ENCODE measurements at places on chromosomes 1 and 21.
A peak's percentile ranks its signal among the peaks of the same experiment; 100 is the strongest.

DNA sequence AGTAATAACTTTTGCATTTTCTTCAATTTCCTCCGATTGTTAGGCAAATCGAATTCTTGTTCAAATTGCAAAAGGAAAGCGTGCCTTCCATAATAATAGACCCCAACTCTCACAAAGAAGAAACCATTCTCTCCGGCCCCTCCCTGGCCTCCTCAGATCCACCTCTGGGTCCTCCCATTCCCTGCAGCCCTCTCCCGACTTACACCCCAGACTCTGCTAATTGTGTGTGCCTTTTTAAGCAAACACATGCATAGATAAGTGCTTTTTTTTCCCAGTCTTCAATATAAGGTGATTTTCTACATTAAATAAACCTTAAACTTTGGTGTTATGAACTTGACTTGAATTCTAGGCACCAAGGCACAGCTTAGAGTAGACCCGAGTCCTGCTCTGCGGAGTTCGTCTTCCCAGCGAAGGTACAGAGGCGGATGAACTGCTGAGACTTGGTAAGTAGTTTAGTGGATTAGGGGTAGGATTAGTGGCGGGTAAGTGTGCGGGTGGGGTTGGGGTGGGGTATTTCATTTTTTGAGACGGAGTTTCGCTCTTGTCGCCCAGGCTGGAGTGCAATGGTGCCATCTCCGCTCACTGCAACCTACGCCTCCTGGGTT lies 1.5 kb downstream of the L1TD1 start:
- DNase-seq, result peak; percentile 87

GRCh38 chr1:37811027-37811655 lies 3.1 kb upstream of the YRDC start:
- no peak for DNase-seq

GRCh38 chr21:25572861-25573310 lies 34.4 kb downstream of the MRPL39 start:
- DNase-seq, result no peak

DNA sequence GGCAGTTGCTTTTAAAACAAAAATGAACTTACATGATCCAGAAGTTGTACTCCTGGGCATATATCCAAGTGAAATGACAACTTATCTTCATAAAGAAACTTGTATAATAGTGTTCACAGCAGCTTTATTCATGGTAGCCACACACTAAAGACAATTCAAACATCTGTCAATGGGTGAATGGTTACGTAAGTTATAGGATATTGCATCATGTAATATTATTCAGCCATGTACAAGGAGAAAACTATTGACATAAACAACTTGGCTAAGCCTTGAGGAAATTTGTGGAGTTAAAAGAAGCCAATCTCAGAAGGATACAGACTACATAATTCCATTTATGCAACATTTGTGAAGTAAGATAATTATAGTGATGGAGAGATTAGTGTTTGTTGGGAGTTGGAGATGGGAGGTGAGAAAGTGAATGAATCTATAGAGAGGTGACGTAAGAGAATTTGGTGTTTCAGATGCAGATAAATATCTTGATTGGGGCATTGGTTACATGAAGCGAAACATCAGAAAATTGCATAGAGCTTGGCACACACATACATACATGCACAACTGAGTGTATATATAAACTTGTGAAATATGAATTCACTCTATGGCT lies 49.9 kb upstream of the GRIK1 start:
- DNase-seq, result no peak

- DNase-seq, result no peak
These were observed 201.4 kb upstream of the BRINP3 start for GRCh38 chr1:190679044-190679443.

DNA sequence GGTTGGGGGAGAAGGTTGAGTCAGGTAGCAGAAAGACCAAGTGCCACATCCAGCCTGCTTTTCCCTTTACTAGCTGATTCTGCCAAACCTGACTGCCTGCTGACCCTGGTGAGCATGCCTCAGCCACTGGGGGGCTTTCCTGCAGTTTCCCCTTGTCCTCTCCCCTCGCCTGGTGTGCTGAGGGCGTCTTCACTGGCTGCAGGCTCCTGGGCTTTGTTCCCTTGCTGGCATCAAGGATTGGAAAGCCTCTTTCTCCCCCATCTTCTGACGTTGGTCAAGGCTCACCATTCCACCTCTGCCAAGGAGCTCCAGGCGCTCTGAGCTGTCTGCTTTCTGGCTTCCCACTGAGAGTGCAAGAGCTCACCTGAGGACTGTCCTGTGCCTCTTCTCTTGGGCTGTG lies 28.4 kb downstream of the MAN1C1 start:
- DNase-seq, result no peak

- DNase-seq, result no peak
These were observed 11.0 kb downstream of the PMVK start for GRCh38 chr1:154925335-154926170.

GRCh38 chr1:55155522-55155921 lies 59.6 kb downstream of the USP24 start:
- no peak for DNase-seq

- peak; percentile 92 for DNase-seq
These were observed 9.1 kb downstream of the TLR5 start for GRCh38 chr1:223133824-223134435.

DNA sequence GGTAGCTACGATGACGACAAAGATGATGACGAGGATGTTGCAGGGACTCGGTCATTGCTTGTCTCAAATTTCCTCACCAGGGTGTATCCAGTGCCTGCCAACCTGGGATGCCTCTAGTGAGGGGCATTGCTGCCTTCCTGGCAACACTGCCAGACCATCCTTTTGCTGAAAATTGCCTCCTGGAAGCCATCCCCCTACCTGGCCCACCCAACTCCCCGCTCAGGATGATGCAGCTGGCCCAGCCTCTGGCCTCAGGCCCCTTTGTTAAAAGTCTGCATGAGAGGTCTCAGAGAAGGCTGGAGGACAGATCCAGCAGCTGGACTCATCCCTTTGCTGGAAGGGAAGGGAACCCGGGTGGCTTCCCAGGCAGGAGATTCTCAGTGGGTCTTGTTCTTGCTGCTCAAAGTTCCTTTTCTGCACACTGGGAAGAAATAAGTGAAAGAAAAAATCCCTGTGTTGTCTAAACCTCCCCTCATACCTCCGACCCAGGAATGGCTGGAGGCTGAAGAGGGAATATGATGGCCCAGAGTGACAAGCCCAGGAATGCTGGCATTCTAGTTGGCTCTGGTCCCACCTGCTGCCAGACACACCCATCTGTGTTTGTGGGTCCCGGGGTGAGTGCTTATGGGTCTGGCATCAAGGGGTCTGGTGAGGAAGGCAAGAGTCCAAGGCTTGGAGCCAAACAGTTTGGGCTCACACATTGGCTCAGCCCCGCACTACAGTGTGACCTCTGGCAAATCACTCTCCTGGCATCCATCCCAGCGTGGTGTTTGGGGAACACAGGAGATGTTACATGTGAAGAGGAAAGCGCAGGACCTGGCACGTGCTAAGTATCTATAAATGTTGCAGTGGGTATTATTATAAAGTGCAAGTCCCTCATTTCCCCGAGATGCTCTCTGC lies 6.7 kb upstream of the FNDC5 start:
- no peak for DNase-seq

- no peak for DNase-seq
These were observed 19.6 kb upstream of the DUSP10 start for GRCh38 chr1:221761354-221762002.

DNA sequence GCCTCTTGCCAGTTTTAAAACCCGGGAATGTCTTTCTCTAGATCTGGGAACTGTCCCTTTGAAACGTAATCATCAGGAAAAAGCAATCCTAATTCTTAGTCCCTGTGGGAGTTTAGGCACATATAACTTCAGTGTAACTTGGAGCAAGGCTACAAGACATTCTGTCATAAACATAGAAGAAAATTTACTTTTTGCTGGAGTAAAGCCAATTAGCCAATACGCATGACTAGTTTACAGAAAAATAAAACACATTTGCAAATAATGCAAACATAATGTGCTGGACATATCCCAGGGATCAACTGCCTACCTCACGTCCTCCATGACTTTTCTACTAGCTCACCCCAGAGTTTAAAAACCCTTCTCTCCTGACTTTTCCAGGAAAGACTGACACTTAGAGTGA lies 970.6 kb downstream of the MRPL39 start:
- no peak for DNase-seq

- DNase-seq, result no peak
These were observed 36.6 kb downstream of the RGL1 start for GRCh38 chr1:183841550-183841949.

DNA sequence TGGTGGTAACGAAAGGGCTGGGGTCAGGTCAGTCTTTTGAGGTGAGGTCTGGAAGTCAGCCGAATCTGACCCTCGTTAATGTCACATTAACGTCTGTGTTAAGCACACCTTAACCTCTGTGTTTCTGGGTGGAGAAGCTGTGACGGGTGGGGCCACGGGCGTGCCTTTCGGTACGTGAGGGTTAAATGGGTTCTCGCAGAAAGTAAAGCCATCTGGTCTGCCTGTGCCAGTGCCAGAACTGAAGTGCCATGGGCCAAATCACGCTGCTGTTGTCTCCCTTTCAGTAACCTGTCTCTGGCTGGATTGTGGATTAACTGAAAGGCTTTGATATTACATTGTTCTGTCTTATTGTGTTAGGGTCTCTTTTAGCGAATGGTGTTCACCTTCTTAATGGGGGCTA lies 14.4 kb downstream of the URB2 start:
- DNase-seq, result no peak

- DNase-seq, result no peak
These were observed 235.0 kb upstream of the NFIA start for GRCh38 chr1:60847391-60847790.

DNA sequence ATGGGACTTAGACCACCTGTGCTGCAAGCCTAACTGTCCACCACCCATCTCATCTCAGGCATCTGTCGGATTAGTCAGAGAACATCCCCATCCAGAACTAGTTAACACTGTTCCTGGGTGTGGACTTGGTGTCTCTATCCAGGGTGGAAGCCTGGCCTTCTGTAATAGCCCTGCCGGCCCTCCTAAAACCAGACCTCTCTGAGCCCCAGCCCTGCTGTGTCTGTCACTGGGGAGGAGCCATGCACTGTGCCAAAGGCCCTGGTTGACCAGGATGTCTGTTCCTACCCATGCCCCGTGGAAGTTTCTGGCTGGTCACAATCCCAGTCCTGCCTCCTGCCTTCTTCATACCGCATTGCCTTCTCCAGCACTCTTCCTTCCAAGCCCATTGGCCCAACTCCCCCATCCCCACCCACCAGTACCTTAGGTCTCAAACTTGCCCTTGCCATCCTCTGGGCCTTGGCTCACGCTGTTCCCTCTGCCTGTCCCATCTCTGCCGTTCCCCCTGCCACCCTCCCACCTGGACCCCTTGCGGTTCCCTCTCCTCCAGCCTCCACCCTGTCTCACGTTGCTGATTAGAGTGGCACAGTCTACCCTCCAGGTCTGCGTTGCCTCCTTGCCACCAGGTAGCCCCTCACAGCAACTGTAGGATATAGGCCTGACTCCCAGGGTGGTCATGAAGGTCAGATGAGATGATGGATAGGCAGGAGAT lies 105.6 kb downstream of the EPHB2 start:
- DNase-seq, result no peak

DNA sequence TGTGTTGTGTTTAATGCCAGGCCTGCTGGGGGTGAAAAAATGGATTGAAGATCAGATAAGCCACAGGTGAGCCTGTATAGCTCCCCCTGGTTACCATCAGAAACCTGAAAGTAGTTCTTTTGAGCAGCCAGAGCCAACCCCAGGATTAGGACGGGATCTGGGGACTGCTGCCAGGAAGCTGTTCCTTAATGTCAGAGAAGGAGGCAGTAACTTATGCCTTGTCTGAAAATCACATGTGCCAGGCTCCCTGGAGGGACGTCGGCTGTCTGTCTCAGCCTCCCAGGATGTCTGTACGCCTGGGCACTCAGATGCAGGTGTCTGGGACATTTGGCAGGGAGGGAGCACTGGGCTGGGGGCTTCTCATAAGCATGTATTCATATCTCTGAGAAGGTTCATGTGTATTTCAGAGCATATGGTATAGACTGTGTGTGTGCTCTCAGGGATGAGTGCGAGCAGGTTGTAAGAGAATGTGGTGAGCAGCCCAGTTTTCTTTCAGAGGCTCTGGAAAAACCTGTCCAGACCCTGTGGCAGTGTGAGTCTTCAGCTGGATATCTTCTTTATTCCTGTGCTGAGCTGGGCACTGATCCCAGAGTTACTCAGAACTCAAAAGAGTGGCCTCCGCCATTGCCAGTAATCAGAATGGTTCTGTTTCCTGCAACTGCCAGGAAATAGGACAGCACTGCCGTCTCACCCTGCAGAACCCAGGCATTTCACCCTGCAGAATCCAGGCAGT lies 2.8 kb downstream of the FAM43B start:
- no peak for DNase-seq

- no peak for DNase-seq
These were observed 14.1 kb upstream of the STXBP3 start for GRCh38 chr1:108732398-108732797.

DNA sequence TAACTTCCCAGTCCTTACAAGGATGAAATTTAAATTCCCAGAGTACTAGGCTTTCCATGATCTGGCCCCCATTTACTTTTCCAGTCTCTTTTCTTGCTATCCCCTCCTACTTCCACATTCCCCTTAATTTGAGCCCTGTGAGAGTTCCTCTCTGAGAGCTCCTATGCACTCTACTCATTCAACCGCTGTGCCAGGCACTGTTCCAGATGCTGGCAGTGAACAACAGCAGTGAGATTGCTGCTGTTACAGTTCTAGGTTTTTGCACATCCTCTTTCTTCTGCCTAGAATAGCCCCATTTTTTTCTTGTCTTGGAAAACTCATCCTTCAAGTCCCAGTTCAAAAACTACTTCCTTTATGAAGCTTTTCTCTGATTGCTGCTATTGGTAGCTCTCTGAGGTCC lies 18.8 kb downstream of the ATF6 start:
- no peak for DNase-seq

DNA sequence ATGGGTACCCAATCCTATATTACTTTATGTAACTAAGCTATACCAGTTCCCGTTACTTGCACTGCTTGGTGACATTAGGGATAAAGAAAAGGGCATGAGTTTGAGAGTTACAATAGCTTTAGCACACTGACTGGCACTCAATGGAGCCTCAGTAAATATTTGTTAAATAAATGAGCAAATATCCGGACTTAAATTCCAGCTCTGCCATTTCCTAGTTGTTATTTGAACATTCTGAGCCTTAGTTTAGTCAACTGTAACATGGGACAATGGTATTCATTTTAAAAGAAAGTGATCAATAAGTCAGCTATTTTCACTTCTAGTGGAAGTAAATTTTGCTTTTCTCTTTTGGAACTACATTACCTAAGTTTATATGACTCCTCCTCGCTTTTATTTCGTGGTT lies 198.7 kb downstream of the ZC3H11B start:
- DNase-seq, result no peak

DNA sequence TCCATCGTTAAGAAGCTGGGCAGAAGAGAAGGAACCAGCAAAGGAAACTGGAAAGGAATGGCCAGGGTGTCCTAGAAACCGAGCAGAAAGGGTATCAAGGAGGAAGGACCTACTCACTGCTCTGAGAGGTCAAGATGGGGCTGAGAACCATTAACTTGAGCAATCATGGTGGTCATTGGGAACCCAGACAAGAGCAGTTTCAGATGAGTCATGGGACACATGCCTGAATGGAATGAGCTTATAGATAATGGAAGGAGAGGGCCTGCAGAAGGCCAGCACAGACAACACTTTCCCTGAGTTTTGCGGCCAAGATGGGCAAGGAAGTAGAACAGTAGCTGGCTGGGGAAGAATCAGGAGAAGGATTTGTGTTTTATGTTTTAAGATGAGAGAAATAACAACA lies 383.2 kb downstream of the KIF26B start:
- DNase-seq, result no peak

Measured in D721Med (cell line).